ENCODE measurements at places on chromosomes 12 and 14.

- DNase-seq, result no peak
These were observed 739 bp upstream of the PPP2R5E start for GRCh38 chr14:63543826-63544406.

DNA sequence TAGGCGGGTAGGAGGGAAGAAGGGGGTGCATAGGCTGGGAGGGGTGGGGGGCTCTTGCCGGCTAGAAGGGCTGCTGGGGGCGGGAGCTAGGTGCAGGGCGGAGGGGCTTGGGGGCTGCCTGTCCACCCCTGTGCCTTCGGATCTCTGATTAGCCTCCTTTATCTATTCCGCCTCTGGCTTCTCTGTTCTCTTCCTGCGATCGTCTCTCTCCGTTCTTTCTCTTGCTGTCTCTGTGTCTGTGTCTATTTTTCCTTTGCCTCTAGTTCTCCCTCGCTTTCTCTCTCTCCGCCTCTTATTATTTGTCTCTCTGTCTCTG is 166.7 kb upstream of the LHX5 start:
- no peak for DNase-seq

DNA sequence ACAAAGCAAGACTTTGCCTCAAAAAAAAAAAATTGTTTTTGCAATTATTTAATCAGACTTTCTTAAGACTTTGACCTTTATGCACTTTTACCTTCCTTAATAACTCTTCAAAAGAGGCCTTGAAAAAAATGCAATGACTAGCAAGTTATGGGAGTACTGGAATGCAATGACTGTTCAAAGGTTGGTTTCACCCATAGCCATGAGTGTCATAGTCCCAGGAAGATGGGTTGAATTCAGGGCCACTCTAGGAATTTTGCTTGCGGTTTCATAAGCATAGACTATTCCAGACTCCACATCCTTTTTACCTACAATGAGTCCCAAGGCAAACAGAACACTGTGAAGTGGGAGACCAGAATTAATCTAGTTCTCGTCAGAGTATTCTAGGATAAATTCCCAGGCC is 29.4 kb upstream of the DENND5B start:
- DNase-seq, result no peak

- no peak for DNase-seq
These were observed 61.7 kb downstream of the PRMT8 start for GRCh38 chr12:3552726-3553045.

GRCh38 chr12:6552140-6552551 is 3.7 kb downstream of the IFFO1 start:
- no peak for DNase-seq

GRCh38 chr12:97548931-97549330 is 86.3 kb downstream of the RMST start:
- DNase-seq, result no peak

GRCh38 chr12:15013634-15014179 is 40.9 kb downstream of the PDE6H start:
- DNase-seq, result no peak

DNA sequence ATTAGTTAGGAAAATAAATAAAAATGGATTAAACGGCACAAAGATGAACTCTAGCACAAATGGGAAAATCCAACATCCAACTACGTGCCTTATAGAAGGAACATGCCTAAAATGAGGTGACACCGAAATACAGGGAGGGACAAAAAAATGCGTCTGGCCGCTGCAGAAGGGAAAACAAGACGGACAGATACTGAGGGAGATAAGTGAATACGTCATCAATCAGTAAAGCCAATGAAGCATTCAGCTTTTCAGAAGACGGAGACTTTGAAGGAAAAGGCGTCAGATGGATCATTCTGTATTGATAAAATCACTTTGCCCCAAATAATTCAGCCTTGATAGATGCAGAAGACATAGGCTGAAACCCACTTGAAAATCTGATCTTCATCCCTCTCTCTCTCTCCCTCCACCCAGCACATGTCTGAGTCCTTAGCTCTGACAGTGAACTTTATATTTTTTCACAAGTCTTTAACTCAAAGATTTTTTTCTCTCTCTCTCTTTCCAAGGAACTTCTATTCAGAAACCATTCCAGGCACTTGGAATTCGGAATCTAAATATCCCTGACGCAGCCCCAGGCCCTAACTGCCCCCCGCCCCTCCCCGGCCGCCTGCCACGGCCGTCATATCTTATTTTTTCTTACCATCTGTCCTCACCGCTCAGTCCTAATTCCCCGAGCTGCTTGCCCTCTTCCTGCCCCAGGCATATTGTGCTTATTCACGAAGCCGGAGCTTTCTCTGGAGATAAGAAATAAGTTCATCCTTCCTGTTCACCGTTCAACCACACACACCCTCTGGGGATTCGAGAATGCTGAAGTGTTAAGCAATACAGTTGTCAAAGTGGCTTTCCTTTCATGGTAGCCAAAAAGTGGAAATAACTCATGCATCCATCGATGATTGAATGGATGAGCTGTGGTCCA is 35.5 kb upstream of the RFLNA start:
- no peak for DNase-seq

- DNase-seq, result peak; percentile 50
These were observed 790 bp downstream of the GTF2A1 start for GRCh38 chr14:81219759-81220579.

DNA sequence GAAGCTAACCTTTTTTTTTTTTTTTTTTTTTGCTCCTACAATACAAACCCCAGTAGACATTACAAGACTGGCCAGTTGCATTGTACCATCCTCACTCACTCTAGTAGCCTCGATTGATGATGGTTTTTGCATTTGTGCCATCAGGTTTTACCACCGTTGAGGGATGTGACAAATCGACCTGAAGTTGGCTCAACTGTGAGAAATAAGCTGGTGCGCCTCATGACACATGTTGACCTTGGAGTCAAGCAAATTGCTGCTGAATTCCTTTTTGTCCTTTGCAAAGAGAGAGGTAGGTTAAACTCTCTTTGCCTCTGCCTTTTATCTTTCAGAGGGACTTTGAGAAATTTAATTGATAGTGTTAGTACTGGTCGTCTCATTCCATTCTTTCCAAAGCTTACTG is 76.8 kb downstream of the RIC8B start:
- DNase-seq, result no peak

- DNase-seq, result no peak
These were observed 24.9 kb downstream of the CATSPERB start for GRCh38 chr14:91706996-91707395.

- DNase-seq, result peak; percentile 49
These were observed 175.7 kb upstream of the GSC start for GRCh38 chr14:94945615-94946014.

DNA sequence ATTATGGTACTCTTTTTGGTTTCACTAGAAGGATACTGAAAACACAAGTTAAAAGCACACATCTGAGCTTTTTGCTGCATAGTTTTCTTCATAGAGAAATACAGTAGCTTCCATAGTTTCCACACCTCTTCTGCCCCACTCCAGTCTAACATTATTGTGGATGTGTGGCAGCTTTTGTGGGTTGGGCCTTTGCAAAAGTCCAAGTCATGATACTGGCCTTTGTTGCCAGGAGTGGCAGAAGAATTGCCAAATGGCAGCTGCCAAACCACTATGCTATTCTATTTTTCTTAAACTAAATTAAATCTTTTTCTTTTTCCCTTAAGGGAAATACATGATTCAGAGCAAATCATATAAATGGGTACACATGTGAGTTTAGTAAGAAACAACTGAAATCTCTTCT is 114.8 kb downstream of the PLEKHA5 start:
- no peak for DNase-seq

- no peak for DNase-seq
These were observed 1292.1 kb upstream of the FLRT2 start for GRCh38 chr14:84237881-84238280.

DNA sequence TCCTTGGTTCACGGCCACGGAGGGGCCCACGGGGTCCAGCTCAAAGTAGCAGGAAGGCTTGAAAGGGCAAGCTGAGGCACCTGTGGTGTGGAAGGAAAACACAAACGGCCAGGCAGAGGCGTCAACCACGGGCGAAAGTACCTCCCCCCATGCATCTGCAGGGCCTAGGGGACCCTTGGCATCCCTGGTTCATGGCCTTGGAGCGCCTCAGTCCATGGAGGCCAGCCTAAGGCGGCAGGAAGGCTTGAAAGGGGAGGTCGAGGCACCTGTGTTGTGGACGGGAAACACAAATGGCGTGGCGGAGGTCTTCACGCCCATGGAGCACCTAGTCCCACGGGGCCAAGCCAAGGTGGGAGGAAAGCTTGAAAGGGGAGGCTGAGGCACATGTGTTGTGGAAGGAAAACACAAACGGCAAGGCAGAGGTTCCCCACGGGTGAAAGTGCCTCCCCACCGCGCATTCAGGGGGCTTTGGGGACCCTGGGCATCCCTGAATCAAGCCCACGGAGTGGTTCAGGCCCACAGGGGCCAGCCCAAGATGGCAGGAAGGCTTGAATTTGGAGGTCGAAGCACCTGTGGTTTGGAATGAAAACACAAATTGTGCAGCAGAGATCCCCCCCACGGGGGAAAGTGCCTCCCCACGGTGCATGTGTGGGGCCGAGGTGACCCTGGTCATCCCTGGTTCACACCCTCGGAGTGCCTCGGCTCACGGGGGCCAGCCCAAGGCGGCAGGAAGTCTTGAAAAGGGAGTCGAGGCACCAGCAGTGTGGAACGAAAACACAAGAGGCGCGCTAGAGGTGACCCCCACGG is 380.8 kb downstream of the ALG10 start:
- no peak for DNase-seq

DNA sequence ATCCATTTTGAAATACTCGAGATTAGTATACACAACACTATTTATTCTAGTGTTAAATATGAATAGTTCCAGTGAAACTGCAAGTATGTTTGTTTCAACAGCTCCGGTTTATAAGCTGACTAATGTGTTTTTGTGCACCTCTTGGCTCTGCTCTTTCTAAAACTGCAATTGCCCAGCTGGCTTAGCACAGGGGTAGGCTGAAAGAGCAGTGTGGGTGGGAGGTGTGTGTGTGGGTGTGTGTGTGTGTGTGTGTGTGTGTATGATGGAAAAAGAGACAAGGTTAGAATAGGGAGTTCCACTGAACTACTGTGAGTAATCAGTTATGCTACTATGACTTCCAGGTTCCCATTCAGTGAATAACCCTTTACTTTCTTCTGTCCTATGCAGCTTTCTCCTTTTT is 37.8 kb upstream of the DDHD1 start:
- DNase-seq, result peak; percentile 22

GRCh38 chr12:94269316-94269999 is 121.1 kb downstream of the PLXNC1 start:
- no peak for DNase-seq

- DNase-seq, result no peak
These were observed 82.6 kb downstream of the MNAT1 start for GRCh38 chr14:60817113-60817512.

- DNase-seq, result no peak
These were observed 266.4 kb upstream of the RGS6 start for GRCh38 chr14:71665781-71666180.
